ENCODE measurements at places on chromosomes 16 and 17.

- no peak for DNase-seq
Measured at GRCh38 chr17:67442787-67443624, 65.9 kb downstream of the PITPNC1 start.

DNA sequence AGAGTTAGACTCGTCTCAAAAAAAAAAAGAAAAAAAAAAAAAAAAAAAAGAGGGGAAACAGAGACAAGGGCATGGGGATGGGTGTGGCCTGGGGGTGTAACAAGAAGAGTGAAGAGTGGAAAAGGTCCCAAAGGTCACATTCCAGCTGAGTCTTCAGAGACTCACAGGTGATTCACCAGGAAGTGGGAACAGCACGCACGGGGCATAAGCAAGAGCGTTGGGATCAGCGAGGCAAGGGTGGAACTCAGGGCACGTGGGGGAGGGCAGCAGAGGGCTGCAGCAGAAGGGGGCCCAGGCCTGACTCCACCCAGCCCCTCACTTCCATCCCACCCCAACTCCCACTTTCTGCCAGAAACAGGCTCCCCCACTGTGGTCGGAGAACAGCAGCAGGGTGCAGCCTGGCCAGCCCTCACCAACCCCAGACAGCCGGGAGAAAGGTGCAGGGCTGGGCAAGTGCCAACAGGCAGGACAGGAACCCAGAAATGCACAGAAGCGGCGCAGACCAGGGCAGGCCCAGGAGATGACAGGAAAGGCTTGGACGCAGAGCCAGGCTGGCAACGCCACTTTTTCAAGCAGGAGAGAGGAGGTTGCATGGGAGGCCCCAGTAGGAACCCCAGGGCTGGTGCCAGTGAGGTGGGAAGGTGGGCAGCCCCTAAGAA is 3.3 kb downstream of the MEAK7 start:
- no peak for DNase-seq

GRCh38 chr16:10228779-10229178 is 46.6 kb upstream of the GRIN2A start:
- DNase-seq = no peak

DNA sequence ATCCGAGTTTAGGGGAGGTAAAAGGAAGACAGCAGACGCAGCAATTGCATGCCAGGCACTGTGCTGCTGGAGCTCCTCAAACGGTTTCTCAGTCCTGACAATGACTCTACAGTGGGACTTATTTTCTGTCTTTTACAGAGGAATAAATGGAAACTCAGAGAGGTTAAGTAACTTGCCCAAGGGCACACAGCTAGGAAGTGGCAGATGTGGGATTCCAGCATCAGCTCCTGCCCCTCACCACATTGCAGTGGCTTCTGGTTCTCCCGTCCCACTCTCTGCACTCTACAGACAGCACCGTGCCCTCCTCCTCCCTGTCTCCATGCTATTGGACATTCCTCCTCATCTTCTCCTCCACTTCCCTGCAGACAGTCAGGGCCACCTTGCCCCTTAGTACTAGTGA is 74.2 kb upstream of the KSR1 start:
- no peak for DNase-seq

DNA sequence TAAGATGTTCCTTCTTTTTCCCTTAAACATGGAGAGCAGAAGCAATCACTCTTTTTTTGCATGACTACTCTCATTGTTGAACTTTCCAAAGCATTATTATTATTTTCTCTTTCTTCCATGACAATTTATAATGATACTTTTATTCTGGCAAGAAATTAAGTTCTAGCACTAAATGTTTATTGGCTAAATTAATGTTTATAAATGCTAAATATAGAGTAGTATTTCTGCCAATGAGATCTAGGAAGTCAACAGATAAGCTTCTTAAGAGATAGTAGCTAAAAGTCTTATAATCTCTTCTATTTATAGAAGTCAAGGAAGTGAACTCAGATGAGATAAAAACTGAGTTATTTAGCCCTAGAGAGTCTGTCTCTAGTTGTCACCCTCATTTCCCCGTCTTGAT is 920.1 kb downstream of the KCNJ2 start:
- DNase-seq = no peak

- DNase-seq = no peak
Measured at GRCh38 chr17:21339011-21339410, 37.1 kb upstream of the KCNJ12 start.

- no peak for DNase-seq
Measured at GRCh38 chr17:18247613-18248001, 10.9 kb downstream of the FLII start.
